Uterus (tissue), 4 donors: ENCODE measurements at places on chromosomes 3 and 15. TPM values are rescaled to one million over a fixed set of nuclear protein-coding genes. Genes with fewer than 3 reads are reported as not detected.

The TMC3 gene
- total RNA-seq = not detected

The CNTN3 gene
- total RNA-seq = 0.85 TPM

The TUSC7 gene
- total RNA-seq = not detected

The NR1I2 gene
- total RNA-seq = not detected

The GPX1 gene
- total RNA-seq = 118 TPM

The SNRPA1 gene
- total RNA-seq = 3.2 TPM

The SST gene
- not detected for total RNA-seq

The PLA1A gene
- total RNA-seq = 37.1 TPM

GRCh38 chr3:49173116-49173791 lies 1.9 kb downstream of the KLHDC8B start:
- H3K27ac ChIP-seq = peak overlapping the region; percentile 89
- H3K4me3 ChIP-seq = peak overlapping the region; percentile 72
- H3K27me3 ChIP-seq = no peaks in the 10 kb centered on the region

DNA sequence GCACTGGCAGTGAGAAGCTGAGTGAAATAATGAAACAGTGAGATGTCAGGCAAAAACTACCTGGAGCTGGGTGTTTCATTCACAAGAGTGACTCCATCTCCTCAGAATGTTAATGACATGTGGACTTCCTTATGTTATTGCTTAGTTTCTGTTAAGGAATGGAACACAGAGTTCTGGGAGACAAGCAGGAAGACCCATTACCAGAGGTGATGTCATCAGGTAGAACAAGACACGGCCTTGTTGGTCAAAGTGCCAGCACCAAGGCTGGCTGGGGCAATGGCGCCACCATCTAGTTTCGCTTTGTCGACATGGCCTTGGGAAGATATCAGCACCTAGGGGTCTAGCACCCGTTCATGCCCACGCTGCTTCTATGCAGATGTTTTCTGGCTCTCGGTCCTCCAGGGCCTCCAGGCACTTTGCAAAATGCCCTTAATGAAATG lies 252.2 kb downstream of the FAM43A start:
- no peaks in the 10 kb centered on the region for H3K27me3 ChIP-seq
- no peaks in the 10 kb centered on the region for H3K36me3 ChIP-seq
- no peak for DNase-seq
- H3K4me1 ChIP-seq = no peaks in the 10 kb centered on the region
- no peak overlapping the region for H3K4me3 ChIP-seq
- no peak overlapping the region for H3K27ac ChIP-seq

GRCh38 chr3:16596352-16597032 lies 8.7 kb downstream of the DAZL start:
- no peaks in the 10 kb centered on the region for H3K36me3 ChIP-seq
- DNase-seq = no peak
- H3K27me3 ChIP-seq = no peaks in the 10 kb centered on the region
- H3K4me3 ChIP-seq = no peak overlapping the region

DNA sequence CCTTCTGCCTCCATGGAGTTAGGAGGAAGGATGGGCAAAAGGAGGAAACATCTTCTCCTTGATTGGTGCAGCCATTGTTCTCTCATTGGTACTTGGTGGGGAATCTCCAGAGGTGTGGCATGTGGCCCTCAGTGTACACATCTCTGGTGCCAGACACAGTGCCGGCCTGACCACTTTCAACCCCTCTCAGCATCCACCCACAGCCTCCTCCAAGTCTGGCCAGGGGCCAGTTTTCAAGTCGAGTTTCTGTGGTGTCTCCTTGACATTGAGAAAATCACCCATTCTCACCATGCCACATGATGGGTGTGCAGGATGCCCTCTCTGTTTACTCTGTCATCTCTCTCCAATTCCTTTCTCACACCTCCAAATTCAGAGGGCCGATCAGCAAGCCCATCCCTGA lies 12.8 kb upstream of the FSIP1 start:
- no peak for DNase-seq
- no peak overlapping the region for H3K4me3 ChIP-seq
- no peaks in the 10 kb centered on the region for H3K27me3 ChIP-seq
- H3K27ac ChIP-seq = no peak overlapping the region
- H3K4me1 ChIP-seq = no peaks in the 10 kb centered on the region
- no peaks in the 10 kb centered on the region for H3K36me3 ChIP-seq

DNA sequence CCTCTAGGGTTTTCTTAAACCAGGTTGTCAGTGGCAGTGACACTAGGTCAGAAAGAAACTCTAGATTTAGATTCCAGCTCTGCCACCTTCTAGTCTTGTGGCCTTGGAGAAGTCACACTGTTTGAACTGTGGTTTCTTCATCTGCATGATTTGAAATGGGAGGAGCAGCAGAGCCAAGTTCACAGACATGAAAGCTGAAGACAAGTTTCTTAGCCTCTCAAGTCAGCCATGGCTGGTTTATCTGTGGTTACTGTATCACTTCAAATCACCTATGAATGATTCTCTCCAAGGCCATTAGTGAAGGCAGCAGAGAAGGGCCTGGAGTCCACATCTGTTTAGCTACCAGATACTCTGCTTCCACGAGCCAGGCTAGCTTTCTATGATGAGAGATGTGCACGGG lies 15.6 kb downstream of the CLEC3B start:
- no peaks in the 10 kb centered on the region for H3K27me3 ChIP-seq
- no peak overlapping the region for H3K4me3 ChIP-seq
- no peak for DNase-seq
- no peak overlapping the region for H3K27ac ChIP-seq
- H3K4me1 ChIP-seq = no peaks in the 10 kb centered on the region
